A172 (cell line): ENCODE measurements at places on chromosomes 3 and 15. TPM values are rescaled to one million over a fixed set of nuclear protein-coding genes. Genes with fewer than 3 reads are reported as not detected.
A peak's percentile ranks its signal among the peaks of the same experiment; 100 is the strongest.

LTF gene
- total RNA-seq, result not detected in 2 replicates

TGM4 gene
- total RNA-seq, result 0.10 and 0.65 TPM in 2 replicates

EAF1 gene
- 19.7 and 20.7 TPM in 2 replicates for total RNA-seq

LSAMP gene
- 0.10 and 0.26 TPM in 2 replicates for total RNA-seq

ARL8B gene
- 72.2 and 72.5 TPM in 2 replicates for total RNA-seq

SIN3A gene
- 12.8 and 19.2 TPM in 2 replicates for total RNA-seq

SCN11A gene
- total RNA-seq, result not detected in 2 replicates

DNA sequence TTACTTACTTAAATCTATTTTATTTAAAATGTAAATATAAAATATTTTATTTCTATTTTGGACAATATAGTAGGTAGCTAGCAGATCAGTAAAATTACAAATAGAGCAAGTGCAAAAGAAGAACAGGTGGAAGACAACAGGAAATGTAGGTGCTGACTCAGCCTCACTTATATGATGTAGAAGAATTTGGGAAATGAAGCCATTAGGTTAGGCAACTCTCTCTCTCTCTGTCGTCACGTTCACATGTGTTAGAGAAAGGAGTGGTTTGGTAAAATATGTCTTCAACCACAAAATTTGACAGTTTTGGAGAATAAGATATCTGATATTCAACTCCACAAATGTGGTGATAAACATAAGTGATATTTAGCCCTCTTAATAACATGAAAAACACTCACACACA is 532.5 kb upstream of the KCNMB2 start:
- no peak for DNase-seq

DNA sequence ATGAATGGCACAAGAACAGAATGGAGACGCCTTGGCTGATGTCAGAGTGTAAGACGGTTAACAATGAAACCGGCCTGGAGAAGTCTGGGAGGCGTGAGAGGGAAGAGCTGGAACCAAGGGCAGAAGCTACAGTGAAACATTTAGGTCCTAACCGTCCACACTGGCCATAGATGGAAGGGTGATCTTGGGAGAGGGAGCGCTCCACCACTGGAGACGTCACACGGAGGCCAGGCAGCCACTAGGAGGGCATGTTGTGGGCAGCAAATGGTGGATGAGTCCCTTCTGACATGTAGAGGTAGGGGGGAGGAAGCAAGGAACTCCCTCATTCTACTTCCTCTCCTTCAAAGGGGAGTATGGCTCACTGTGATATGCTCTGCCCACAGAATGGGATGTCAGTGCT is 23.8 kb downstream of the FEM1B start:
- no peak for DNase-seq

- no peak for DNase-seq
Observed at GRCh38 chr15:32833379-32833821, 115.6 kb downstream of the GREM1 start.

- DNase-seq, result no peak
Observed at GRCh38 chr3:45819543-45819942, 22.4 kb downstream of the LZTFL1 start.

- DNase-seq, result peak; percentile 31
Observed at GRCh38 chr3:188531210-188531609, 377.3 kb downstream of the LPP start.

DNA sequence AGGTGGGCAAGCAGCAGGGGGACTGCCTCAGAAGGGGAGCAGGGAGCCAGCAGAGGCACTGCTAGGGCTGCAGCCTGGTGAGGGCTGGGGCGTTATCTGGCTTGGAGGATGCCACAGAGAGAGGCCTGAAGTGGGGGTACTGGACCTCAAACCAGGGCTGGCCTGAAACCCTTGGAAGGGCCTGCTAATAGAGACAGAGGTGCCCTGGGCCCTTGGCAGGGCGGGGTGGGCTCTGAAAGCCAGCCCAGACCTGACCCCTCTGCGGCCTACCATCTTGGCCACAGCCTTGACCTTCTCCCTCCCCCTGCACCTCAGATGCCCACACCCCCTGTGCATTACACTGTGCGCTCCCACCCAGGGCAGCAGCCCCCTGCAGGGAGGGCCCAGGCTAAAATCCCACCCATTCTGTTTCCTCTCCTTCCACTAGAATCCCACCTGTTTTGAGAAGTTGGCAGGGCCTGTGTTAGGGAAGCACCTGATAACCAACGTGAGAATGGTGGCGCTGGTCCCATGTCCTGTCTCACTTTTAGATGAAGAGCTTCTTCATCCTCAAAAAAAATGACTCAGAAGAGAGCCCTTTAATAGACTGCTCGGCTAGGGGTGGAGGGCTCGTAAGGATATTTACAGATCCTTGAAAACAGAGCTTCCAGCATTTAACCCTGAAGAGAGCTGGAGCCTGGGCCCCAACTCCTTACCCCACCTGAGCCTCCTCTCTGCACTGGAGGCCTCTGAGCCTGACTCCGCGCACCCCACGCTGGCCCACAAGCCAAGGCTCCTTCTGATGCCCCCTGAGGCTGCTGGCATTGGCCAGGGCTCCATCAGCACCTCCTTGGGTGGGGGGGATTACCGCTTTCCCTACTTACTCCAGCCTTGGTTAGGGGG is 29.8 kb downstream of the LOXL1 start:
- peak; percentile 86 for DNase-seq

- DNase-seq, result no peak
Observed at GRCh38 chr3:184479426-184480126, 82.0 kb upstream of the EPHB3 start.

DNA sequence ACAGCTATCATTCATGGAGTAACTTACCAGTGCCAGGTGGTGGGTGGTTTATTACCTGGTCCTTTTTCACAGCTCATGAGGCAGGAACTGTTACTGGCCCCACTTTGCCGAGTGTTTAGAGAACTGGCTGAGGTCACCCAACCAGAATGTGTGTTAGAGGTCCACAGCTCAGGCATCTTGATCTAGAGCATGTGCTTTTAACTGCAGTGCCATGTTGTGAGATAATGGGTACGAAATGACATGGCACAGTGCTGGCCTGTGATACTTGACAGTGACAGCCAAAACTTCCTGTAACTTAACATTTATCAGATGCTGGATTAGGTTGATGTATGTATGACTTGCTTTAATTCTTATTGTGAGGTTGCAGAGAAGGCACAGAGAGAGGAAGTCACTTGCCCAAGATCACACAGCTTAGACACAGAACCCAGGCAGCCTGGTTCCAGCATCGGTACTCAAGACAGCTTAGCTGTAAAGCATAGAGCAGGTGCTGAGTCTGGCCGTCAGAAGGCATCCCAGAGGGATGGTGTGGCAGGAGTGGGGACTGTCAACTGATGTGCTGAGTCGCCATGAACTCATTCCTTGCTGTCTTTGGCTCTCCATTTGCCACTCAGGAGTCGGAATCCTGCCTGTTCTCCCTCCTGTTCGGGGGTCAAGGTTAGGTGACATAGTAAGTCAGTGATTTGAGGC is 9.6 kb downstream of the MCM2 start:
- no peak for DNase-seq

DNA sequence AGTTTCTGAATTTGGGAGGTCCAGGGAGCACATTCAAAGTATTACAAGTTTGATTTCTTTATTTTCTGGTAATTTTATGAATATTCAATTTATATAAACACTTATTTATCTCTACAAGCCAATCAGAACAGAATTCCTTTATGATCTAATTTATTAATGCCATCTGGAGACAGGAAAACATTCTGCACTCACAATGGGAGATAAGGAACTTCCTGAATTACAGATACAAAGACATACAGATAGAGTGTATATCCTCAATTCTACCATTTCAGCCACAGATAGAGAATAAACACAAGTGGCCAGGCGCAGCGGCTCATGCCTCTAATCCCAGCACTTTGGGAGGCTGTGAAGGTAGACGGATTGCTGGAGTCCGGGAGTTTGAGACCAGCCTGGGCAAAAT is 86.0 kb downstream of the IQCH start:
- DNase-seq, result no peak

DNA sequence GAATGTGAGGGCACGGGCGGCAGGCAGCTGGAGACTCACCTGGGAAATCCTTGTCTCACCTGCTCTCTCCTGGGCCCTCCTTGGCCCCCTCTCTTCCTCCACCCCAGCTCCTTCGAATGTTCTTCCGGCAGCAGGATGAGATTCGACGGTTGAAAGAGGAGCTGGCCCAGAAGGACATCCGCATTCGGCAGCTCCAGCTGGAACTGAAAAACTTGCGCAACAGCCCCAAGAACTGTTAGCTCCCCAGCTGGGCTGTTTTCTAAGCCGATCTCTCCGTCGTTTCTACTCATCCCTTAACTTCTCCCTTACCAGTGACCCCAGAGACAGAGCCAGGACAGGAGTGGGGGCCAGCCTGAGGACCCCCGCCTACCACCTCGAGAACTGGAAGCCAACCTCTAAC is 95.0 kb downstream of the ANP32A start:
- no peak for DNase-seq

- peak; percentile 72 for DNase-seq
Observed at GRCh38 chr15:90249203-90249863, at the start of gene TTLL13. TSS of gene TTLL13 (plus strand) at chr15:90249556. CDS start at chr15:90250631, 1,075 bp downstream.

- DNase-seq, result no peak
Observed at GRCh38 chr15:42736178-42736792, 643 bp downstream of the CDAN1 start.
